ENCODE measurements at places on chromosomes 6 and 20.

GRCh38 chr6:43622541-43622940 lies 6.5 kb downstream of the GTPBP2 start:
- no peak for DNase-seq

DNA sequence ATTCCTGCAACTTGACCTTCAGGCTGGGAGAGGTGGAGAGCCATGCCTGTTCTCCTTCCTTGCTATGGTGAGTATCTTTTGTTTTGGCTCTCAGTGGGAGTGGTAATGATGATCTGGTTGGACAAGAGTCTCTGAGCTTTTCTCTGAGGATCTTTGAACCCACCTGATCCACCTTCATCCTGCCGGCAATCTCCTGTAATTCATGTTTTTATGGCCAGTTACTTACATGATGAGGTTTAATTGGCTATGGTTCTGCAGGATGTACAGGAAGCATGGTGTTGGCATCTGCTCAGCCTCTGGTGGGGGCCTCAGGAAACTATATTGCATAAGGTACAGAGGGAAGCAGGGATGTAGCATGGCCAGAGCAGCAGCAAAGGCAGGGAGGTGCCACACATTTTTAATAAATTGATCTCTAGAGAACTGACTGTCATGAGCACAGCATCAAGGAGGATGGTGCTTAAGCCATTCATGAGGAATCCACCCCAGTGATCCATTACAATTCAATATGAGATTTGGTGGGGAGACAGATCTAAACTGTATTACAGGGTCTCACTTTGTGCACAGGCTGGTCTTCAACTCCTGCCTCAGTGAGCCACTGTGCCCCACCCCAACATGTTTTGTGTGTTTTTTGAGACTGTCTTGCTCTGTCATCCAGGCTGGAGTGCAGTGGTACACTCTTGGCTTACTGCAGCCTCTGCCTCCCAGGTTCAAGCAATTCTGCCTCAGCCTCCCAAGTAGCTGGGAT lies 10.0 kb downstream of the HSPA1B start:
- DNase-seq = no peak

DNA sequence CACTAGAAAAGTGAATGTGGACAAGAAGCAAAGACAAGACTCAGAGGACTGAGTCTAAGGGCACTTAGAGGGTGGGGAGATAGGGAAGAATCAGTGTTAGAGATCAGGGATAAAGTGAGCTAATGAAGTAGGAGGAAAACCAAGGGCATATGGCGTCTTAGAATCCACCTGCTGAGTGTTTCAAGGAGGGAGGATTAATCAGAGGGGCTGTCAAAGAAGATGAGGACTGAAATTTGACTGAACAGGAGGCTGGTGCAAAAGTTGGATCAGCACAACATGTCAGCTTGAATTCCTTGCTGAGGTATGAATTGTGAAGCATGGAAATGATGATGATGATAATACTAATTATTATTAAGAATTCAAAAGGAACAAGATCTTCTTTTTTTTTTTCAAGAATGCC lies 39.4 kb downstream of the PLCB4 start:
- DNase-seq = no peak

DNA sequence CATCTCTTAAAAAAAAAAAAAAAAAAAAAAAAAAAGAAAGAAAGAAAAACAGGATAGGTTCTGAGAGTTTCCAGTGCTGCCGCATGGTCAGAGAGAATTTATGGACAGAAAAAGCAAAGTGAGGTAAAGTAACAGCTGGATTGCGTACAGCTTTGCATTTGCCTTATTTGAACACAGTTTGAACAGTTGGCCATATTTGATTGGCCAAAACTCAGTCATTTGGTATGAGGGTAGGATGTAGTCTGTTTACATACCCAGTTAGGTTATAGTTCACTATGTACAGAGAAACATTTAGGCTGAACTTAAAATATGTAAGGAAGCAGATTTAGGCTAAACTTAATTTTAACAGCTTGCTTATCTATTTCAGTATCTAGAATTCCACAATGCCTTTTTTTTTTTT lies 17.5 kb upstream of the L3MBTL1 start:
- DNase-seq = no peak

- no peak for DNase-seq
Observed at GRCh38 chr20:37389844-37390275, 43.9 kb downstream of the SRC start.

GRCh38 chr20:57560554-57561355 lies at the start of gene PCK1:
Gene PCK1, plus strand, starts transcription at chr20:57561110. Its CDS starts 302 bp downstream, at chr20:57561412.
- DNase-seq = no peak

DNA sequence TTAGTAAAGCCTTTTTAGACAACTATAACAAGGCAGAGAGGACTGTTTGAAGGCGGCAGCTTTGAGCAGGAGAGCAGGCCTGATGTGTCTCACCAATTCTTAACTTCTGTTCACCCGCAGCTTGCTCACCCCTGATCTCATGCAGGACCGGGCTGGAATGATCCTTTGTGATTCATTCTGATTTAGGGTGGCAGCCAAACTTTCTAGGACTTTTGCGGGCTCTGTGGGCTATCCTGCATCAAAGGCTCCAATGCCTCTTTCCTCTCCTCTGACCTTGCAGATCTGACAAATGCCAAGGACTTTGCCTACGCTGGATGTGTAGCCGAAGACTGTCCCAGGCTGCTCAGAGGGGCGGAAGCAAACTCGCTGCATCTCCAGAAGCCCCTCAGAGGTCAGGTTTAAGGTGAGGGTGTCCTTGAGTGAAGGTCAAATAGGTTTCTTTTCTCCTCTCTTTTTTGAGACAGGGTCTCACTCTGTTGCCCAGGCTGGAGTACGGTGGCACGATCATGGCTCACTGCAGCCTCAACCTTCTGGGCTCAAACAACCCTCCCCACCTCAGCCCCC lies 72.3 kb downstream of the VEGFA start:
- peak; percentile 27 for DNase-seq

- peak; percentile 58 for DNase-seq
Observed at GRCh38 chr6:70725817-70726415, 58.2 kb downstream of the SMAP1 start.

DNA sequence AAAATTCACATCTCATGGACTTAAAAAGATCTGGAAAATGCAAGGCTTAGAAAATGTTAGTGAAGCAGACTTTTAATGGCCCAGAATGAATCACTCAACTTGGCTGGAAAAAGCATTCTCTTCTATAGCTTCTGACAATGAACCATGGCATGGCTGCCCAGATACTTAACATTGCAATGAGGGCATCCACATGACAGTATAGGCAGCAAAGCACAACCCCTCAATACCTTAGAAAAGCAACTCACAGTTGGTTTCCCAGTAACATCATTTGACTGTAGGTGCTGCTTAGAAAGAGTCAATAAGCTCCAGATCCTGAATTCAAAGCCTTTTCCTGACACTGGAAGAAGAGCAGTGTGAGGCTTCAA lies 155.8 kb downstream of the EYA4 start:
- no peak for DNase-seq

- no peak for DNase-seq
Observed at GRCh38 chr6:16057446-16057845, 71.4 kb upstream of the MYLIP start.

GRCh38 chr20:31547720-31548298 lies 33.6 kb downstream of the HM13 start:
- DNase-seq = no peak

GRCh38 chr6:95248499-95248898 lies 328.8 kb upstream of the MANEA start:
- DNase-seq = peak; percentile 75

GRCh38 chr6:139644821-139645220 lies 270.4 kb upstream of the CITED2 start:
- DNase-seq = peak; percentile 37
